Gastroesophageal sphincter (tissue), 4 donors: ENCODE measurements at places on chromosomes 11 and 22.

DNA sequence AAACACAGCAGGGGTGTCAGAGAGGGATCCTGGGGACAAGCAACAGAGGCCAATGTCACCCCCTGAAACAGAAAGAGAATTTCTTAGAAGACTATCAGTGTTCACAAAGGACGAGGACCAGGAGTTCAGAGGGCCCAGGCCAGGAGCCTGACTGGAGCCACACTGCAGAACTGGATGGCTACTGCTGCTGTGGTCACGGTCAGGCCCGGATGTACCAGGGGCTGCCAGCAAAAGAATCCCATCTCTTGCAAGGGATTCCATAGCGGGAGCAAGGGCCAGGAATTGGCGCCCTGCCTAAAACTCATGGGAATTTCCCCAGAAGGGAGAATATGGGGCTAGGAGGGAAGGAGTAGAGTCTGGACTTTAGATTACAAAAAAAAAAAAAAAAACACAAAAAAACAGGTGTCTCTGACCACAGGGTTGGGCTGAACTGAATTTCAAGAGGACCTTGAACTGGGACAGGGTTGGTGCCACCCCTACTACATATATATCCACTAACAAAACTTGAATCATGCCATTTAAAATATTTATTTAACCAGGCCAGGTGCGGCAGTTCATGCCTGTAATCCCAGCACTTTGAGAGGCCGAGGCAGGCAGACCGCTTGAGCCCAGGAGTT, 15.7 kb upstream of the KCTD14 start:
- ATAC-seq = no peak

DNA sequence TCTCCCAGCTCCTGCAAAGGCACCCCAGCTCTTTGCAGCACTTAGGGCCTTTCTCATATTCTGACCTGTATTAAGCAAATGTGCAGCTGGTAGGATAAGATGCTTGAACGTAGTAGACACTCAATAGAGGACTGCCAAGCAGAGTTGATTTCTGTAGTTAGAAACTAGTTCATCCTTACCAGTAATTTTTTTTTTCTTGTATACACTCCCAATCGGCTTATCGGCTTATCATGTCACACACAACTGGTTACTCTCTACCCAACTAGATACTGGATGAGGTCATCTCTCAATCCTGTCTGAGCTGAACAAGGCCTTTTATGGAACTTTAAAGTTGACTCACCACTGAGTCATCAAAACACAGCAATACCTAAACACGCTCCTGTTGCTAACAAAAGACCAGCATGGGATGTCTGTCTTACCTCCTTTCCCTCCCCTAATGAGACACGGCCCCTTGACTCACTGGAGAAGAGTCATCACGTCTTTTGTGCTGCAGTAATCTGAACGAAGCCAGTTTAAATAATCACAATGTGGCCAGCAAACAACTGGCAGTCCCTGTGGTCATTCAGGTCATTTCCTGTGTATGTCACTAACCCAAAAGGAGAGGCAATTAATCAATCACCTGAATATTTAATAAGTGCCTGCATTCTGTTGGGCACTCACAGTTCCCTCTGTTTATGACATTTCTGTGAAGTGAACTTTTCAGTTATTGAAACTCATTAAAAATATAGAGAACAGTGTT, 7.5 kb upstream of the WEE1 start:
- peak; percentile 89 for ATAC-seq

GRCh38 chr11:79028225-79028624, 412.6 kb downstream of the TENM4 start:
- ATAC-seq = no peak

DNA sequence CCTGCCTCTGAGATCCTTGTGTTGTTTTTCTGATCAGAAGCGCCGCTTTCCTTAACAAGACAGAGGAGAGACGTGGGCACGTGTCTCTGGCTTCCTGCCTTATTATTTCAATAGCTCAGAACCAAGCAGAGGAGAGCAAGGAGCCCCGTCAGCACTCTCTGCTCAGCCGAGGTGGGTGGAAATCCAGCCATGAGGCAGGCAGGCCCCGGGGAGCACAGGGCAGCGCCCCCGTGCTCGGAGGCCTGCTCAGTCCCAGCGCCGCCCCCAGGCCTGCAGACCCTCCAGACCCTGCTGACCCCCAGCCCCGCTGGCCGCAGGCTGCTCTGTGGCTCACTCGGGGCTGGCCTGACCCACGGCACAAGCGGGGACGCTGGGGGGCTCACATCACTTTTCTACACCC, 162.8 kb downstream of the BRD1 start:
- ATAC-seq = no peak

DNA sequence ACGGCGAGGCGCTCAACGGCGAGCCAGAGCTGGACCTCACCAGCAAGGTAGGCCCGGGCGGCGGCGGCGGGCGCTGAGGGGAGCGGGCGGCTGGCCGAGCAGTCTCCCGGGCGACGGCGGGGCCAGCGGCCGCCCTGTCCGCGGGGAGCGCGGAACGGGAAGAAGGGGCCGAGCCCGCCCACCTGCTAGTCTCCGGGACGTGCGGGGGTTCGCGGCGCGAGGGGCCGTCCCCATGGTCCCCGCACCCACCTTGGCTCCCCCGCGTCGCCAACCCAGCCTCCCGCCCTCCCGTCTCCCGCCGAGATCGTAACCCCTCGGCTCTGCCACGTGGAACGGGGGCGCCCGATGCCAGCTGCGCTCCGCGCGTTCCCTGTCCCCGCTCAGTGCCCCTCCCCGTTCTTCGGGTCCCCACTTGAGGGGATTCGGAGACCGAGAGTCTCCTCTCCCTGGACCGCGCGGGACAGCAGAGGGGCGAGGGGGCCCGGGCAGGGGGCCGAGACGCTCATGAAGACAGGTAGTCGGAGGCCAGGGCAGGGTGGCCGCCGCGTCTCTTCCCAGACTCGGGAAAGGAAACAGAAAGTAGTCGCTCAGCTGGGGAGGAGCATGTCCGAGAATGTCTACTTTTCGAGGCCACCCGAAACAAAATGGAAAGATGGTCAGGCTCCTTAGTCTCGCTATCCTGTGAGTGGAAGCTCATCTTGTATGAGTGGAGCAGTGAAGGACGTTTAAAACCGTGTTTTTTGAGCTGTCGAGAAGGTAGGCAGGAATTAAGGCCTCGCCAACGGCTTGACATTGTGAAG, 557 bp downstream of the GTPBP1 start:
- peak; percentile 5 for ATAC-seq
